ENCODE measurements at places on chromosomes 6 and 20. TPM values are rescaled to one million over a fixed set of nuclear protein-coding genes. Genes with fewer than 3 reads are reported as not detected.
A peak's percentile ranks its signal among the peaks of the same experiment; 100 is the strongest.

The PTGIS gene
- 397 TPM for total RNA-seq

The IL20RA gene
- total RNA-seq, result 0.54 TPM

The MATN4 gene
- total RNA-seq, result not detected

The SS18L1 gene
- 21.7 TPM for total RNA-seq

The ABHD16B gene
- not detected for total RNA-seq

GRCh38 chr20:34604980-34605788 is 46.7 kb downstream of the MAP1LC3A start:
- DNase-seq, result no peak
- H3K27ac ChIP-seq, result peak overlapping the region; percentile 27
- no peaks in the 10 kb centered on the region for H3K36me3 ChIP-seq
- no peaks in the 10 kb centered on the region for H3K27me3 ChIP-seq
- peaks cover 11% of the 10 kb centered on the region for H3K4me1 ChIP-seq

DNA sequence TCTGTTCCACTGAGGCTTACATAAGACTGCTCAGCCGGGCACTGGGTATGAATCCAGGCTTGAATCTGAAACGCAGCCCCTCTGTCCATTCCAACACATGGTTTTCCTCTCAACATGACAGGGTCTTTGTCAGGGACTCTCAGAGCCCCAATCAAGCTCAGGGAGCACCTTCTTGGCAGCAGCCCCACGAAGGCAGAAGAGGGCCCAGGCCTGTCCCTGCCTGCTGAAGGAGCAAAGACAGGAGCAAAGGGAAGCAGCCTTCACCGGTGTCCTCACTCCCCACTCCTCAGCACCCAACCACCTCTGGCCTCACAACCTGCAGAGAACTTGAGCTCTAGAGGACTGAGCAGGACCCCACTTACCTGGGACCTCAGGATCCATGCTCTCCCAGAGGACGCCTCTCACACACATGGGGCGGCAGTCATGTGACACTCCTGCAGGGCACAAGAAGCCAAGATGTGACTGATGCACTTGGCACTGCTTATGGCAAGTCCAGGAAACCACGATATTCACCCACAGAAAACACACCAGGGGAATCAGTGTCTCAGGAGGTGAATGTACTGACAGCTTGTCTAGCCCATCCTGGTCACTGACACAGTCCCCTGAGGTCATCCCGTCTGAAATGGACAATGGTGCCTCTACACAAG is 4.3 kb downstream of the SNHG17 start:
- peaks cover 7% of the 10 kb centered on the region for H3K4me1 ChIP-seq
- no peak for DNase-seq
- H3K36me3 ChIP-seq, result peaks cover 61% of the 10 kb centered on the region
- no peak overlapping the region for H3K27ac ChIP-seq
- H3K4me3 ChIP-seq, result no peak overlapping the region

- no peak overlapping the region for H3K4me3 ChIP-seq
- peaks cover 29% of the 10 kb centered on the region for H3K4me1 ChIP-seq
- DNase-seq, result no peak
- no peak overlapping the region for H3K27ac ChIP-seq
- no peaks in the 10 kb centered on the region for H3K27me3 ChIP-seq
- peaks cover 3% of the 10 kb centered on the region for H3K36me3 ChIP-seq
These were observed 37.6 kb downstream of the STK35 start for GRCh38 chr20:2139250-2139649.

GRCh38 chr6:92550501-92550900 is 868.9 kb downstream of the EPHA7 start:
- DNase-seq, result no peak
- H3K36me3 ChIP-seq, result no peaks in the 10 kb centered on the region
- no peaks in the 10 kb centered on the region for H3K4me1 ChIP-seq
- no peaks in the 10 kb centered on the region for H3K27me3 ChIP-seq
- no peak overlapping the region for H3K4me3 ChIP-seq

GRCh38 chr6:139679516-139680179 is 305.2 kb upstream of the CITED2 start:
- no peak for DNase-seq
- no peak overlapping the region for H3K27ac ChIP-seq
- no peak overlapping the region for H3K4me3 ChIP-seq

- no peaks in the 10 kb centered on the region for H3K36me3 ChIP-seq
- H3K27me3 ChIP-seq, result peaks cover 4% of the 10 kb centered on the region
- H3K4me1 ChIP-seq, result no peaks in the 10 kb centered on the region
- H3K27ac ChIP-seq, result no peak overlapping the region
- H3K4me3 ChIP-seq, result peak overlapping the region; percentile 4
These were observed 80.2 kb downstream of the ERMARD start for GRCh38 chr6:169831450-169832246.

DNA sequence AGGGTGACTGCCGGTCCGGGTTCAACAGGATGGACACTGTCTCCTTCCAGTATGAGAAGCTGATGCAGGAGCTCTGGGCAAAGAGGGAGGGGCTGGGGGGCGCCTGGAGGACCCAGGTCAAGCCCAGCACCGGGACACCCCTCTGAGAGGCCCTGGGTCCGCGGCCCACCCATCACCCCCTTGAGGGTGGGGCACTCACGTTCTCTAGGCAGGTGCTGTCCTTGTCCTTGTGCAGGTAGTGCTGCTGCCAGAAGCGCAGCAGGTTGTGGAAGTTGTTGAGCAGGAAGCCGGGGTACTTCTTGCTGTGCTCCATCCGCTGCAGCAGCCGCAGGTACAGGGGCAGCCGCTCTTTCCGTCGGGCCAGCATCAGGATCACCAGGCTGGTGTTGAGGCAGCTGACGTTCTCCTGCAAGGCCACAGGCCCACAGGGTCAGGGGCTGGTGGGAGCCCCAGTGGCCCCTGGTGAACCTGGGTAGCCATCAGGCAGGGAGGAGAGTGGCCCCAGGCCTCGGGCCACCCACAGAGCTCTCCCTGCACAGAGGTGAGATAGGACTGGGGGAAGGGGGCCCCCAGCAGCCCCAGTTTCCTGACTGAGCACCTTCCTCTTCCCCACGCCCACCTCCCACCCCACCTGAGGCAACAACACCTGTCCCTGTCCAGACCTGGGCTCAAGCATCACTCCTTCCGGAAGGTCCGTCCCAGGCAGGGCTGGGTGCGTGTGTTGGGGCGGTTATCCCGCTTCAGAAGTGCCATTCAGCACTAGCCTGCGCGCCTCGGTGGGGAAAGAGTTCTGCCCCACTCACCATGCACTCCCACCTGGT is 47.8 kb downstream of the MYH7B start:
- no peak for DNase-seq
- H3K27ac ChIP-seq, result no peak overlapping the region
- H3K36me3 ChIP-seq, result peaks cover 89% of the 10 kb centered on the region
- H3K4me3 ChIP-seq, result no peak overlapping the region

GRCh38 chr20:43900121-43900466 is 14.6 kb upstream of the TOX2 start:
- no peak for DNase-seq
- no peaks in the 10 kb centered on the region for H3K27me3 ChIP-seq
- no peaks in the 10 kb centered on the region for H3K36me3 ChIP-seq

DNA sequence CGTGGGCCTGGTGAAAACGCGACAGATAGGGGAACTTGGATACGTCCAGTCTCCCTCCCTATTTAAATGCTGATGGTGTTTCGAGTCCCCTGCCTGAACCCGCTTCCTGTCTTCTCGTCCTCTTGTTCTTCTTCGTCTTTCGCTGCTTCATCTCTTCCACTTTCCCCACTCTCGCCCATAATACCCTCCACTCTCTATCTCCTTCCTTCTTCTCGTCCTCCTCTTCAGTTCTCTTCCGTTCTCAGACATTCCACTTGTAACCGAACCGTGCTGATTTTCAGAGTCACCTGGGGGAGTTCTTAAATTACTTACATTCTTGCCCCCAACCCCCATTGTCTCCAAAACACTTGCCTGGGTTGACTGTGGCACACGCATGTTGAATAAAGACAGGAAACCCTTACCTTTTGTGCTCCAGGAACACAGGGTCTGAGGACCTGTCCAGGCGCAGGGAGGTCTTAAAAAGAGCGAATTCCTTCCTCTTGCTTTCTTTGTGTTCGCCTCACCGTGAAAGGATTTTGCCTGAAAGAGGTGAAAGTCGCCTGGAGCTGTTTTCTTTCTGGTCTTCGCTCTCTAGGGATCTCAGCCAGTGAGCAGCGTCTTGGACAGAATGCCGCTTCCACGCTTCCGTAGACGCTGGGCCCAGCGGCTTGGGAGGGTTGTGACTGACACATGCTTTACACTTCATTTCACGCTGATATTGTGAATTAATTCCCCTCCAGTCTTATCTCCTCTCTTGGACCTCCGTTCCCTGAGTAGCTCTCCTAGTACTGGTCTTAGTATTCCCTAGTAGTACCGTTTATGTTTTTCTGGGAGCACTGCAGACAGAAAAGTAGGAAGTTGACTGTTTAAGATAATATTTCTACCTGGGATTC is 184.0 kb downstream of the GPX5 start:
- no peaks in the 10 kb centered on the region for H3K4me1 ChIP-seq
- peak overlapping the region; percentile 42 for H3K4me3 ChIP-seq
- no peaks in the 10 kb centered on the region for H3K27me3 ChIP-seq
- H3K36me3 ChIP-seq, result no peaks in the 10 kb centered on the region
- H3K27ac ChIP-seq, result no peak overlapping the region

DNA sequence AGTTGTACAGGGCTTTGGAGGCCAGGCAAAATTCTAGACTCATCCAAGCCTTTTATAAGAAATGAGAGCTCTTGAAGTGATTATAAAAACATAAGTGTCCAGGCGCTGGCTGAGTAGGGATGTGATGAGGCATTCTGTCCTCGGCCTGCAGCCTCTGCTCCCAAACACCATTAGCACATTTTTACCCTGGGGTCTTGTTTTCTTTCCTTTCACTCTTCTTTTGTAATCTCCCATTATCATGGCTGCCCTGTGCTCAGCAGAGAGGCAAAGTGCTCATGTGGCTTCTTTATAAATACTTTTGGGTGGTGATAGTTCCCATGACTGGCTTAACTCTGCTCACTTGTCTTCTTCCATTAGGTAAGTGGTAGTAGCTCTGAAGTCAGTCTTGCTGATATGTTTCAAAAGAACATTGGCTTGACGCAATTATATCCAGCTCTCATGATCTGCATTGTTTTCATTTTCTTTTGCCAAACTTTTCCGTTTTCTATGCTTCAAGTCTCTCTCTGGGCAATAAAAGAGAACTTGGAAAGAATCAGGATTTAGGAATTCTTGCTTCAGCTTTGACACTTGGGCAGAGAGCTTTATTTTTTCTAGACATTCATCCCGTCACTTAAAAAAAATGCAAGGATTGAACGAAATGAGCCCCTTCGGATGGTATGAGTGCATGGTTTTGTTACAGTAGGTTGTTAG is 61.1 kb downstream of the CAP2 start:
- DNase-seq, result no peak
- H3K4me3 ChIP-seq, result peak overlapping the region; percentile 20
- H3K27me3 ChIP-seq, result no peaks in the 10 kb centered on the region
- peaks cover 16% of the 10 kb centered on the region for H3K4me1 ChIP-seq

DNA sequence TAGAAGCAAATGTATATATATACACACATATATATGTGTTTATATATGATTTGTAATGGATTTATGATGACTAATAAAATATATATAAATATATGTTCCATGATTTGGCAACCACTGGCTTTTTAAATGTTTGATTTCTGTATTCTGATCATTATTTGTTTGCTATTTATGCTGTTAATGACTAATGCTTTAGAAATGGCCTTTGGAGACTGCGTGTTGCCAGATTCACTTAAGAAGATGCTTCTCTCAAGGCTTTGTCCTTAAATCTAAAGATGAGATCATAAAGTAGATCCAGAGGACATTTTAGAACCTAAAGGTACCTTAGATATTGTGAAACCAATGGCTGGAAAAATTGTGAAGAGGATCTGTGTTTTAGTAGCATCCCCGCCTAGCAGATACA is 116.0 kb upstream of the SUPT3H start:
- no peak overlapping the region for H3K27ac ChIP-seq
- no peaks in the 10 kb centered on the region for H3K4me1 ChIP-seq
- no peak overlapping the region for H3K4me3 ChIP-seq
- no peaks in the 10 kb centered on the region for H3K27me3 ChIP-seq
- H3K36me3 ChIP-seq, result no peaks in the 10 kb centered on the region

DNA sequence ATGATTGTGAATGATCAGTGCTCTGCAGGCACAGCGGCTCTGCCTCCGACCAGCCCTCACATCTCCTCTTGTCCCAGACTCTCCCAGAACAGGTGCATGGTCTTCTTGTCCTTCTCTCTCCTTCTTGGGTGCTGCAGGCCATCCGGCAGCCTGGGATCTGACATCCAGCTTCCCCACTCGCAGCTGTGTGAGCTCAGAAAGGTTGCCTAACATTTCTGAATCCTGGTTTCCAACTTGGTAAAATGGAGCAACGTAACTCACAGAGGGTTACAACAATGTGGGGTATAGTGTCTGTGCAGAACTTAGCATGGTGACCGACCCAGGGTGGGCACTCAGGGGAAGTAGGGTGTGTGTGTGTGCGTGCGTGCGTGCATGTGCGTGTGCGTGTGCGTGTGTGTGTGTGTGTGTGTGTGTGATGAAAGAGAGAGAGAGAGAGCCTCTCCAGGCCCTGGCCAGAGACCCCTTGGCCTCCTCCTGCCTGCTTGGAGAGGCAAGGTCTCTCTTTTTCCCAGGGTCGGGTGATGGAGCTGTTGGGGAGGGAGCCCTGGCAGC is 110.1 kb downstream of the SNX5 start:
- H3K4me1 ChIP-seq, result no peaks in the 10 kb centered on the region
- no peak overlapping the region for H3K27ac ChIP-seq
- no peak for DNase-seq
- no peak overlapping the region for H3K4me3 ChIP-seq
- H3K27me3 ChIP-seq, result no peaks in the 10 kb centered on the region
- no peaks in the 10 kb centered on the region for H3K36me3 ChIP-seq

- H3K4me3 ChIP-seq, result no peak overlapping the region
- H3K4me1 ChIP-seq, result no peaks in the 10 kb centered on the region
- H3K36me3 ChIP-seq, result no peaks in the 10 kb centered on the region
- H3K27me3 ChIP-seq, result no peaks in the 10 kb centered on the region
These were observed 566.2 kb upstream of the NRSN1 start for GRCh38 chr6:23559587-23560343.

- H3K36me3 ChIP-seq, result no peaks in the 10 kb centered on the region
- no peak overlapping the region for H3K27ac ChIP-seq
- H3K4me1 ChIP-seq, result no peaks in the 10 kb centered on the region
- no peaks in the 10 kb centered on the region for H3K27me3 ChIP-seq
- H3K4me3 ChIP-seq, result peak overlapping the region; percentile 73
These were observed 296.2 kb downstream of the RIMS1 start for GRCh38 chr6:72182337-72183246.

- H3K27ac ChIP-seq, result no peak overlapping the region
- no peaks in the 10 kb centered on the region for H3K27me3 ChIP-seq
- DNase-seq, result peak; percentile 7
- no peaks in the 10 kb centered on the region for H3K36me3 ChIP-seq
- no peaks in the 10 kb centered on the region for H3K4me1 ChIP-seq
- H3K4me3 ChIP-seq, result no peak overlapping the region
These were observed 31.7 kb upstream of the IL20RA start for GRCh38 chr6:137076277-137077068.

GRCh38 chr6:108091288-108091687 is 16.7 kb upstream of the OSTM1 start:
- no peaks in the 10 kb centered on the region for H3K4me1 ChIP-seq
- H3K4me3 ChIP-seq, result no peak overlapping the region
- DNase-seq, result no peak
- H3K27ac ChIP-seq, result no peak overlapping the region
- H3K27me3 ChIP-seq, result no peaks in the 10 kb centered on the region

- H3K4me1 ChIP-seq, result peaks cover 31% of the 10 kb centered on the region
- peak overlapping the region; percentile 1 for H3K4me3 ChIP-seq
- H3K27ac ChIP-seq, result no peak overlapping the region
- no peaks in the 10 kb centered on the region for H3K36me3 ChIP-seq
- no peak for DNase-seq
These were observed 46.4 kb downstream of the AKAP12 start for GRCh38 chr6:151286214-151286613.

GRCh38 chr20:53262365-53262764 is 290.2 kb downstream of the TSHZ2 start:
- H3K36me3 ChIP-seq, result no peaks in the 10 kb centered on the region
- DNase-seq, result no peak
- H3K4me3 ChIP-seq, result no peak overlapping the region
- no peak overlapping the region for H3K27ac ChIP-seq

Measured in thoracic aorta (tissue), 2 donors.